Lower leg skin (tissue), 4 donors: ENCODE measurements at places on chromosomes 7 and 10. TPM values are rescaled to one million over a fixed set of nuclear protein-coding genes. Genes with fewer than 3 reads are reported as not detected.

The FZD1 gene
- total RNA-seq, result 45.7 TPM

The OPN1SW gene
- not detected for total RNA-seq

The CC2D2B gene
- total RNA-seq, result not detected

The SLC12A9 gene
- total RNA-seq, result 14.0 TPM

The SRPK2 gene
- total RNA-seq, result 74.2 TPM

The TSPAN15 gene
- total RNA-seq, result 12.8 TPM
